ENCODE measurements at places on chromosomes 6 and 20. TPM values are rescaled to one million over a fixed set of nuclear protein-coding genes. Genes with fewer than 3 reads are reported as not detected.

The FAM162B gene
- 6.9 TPM for total RNA-seq

The HSD17B8 gene
- total RNA-seq = 13.5 TPM

The PRR18 gene
- 0.63 TPM for total RNA-seq

The MOG gene
- total RNA-seq = not detected

GRCh38 chr20:21640556-21640955 is 64.9 kb upstream of the PAX1 start:
- no peak for DNase-seq

DNA sequence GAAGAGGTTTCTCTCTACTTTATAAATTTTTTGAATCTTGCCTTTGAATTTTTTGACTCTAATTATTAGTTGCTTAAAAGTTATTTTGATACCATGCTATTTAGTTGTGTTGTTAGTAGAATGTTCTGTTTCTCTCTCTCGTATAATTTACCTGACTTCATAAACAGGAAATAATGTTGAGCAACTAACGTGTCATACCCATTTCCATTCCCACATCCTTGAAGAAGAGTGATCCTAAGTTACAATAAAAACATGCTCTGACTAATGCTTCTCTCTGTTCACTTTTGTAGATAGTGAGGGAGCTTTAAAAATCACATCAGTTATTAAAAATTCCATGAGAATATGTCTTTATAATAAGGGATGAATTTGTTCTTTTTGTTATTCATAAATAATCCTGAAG is 69.7 kb downstream of the SAMD5 start:
- DNase-seq = no peak

DNA sequence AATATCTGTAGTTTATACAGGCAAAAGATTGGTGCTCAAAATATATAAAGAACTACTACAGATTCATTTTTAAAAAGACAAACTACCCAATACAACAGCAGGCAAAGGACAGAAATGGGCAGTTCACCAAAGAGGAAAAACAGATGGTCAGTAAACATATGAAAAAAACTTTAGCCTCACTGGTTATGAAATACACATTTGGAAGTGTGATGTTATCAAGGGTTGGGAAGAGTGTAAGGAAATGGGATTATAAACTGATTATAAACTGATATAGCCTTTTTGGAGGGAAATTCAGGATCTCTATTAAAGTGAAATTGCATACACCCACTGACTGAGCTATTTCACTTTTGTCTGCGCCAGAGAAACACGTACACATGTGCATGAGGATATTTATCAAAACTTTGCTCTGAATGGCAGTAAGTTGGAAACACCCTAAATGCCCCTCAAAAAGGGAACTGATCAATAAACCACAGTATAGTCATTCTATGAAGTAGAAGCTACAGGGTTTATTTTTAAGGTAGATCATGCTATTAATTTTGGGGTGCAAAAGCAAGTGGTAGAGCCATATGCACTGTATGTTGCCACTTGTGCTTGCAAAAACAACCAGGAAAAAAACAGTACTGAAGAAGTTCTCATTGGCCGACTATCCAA is 32.2 kb upstream of the ARFGEF2 start:
- DNase-seq = no peak

GRCh38 chr6:108365478-108365877 is 70.6 kb downstream of the AFG1L start:
- no peak for DNase-seq

DNA sequence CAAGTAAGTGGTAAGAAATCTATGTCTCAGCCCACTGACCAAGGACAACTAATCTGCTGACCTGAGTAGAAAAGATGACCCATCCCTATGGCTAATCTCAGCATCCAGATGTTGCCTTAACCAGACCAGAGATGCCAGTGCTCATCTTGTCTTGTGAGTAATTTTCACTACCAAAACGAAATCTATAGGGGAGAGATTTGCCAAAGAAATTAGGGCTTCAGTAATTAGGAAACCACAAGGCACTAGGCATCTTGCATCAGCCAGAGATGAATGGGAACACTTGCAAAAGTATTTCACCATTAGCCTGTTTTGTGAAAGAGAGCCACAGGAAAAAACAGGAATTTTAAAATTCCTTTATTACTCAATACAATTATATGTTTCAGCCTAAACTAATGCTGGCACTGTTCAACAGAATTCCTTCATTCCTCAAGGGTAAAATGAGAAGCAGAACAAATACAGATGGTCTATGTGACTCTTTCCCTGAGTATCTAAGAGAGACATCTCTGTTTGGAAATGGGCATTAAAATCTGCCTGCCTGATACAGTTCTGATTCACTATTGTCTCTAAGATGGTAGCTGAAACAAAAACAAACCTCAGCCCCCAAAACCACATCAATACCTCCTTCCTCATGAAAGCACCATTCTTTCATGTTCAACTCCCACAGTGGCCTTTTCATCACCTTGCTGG is 87.8 kb downstream of the GMDS start:
- no peak for DNase-seq

DNA sequence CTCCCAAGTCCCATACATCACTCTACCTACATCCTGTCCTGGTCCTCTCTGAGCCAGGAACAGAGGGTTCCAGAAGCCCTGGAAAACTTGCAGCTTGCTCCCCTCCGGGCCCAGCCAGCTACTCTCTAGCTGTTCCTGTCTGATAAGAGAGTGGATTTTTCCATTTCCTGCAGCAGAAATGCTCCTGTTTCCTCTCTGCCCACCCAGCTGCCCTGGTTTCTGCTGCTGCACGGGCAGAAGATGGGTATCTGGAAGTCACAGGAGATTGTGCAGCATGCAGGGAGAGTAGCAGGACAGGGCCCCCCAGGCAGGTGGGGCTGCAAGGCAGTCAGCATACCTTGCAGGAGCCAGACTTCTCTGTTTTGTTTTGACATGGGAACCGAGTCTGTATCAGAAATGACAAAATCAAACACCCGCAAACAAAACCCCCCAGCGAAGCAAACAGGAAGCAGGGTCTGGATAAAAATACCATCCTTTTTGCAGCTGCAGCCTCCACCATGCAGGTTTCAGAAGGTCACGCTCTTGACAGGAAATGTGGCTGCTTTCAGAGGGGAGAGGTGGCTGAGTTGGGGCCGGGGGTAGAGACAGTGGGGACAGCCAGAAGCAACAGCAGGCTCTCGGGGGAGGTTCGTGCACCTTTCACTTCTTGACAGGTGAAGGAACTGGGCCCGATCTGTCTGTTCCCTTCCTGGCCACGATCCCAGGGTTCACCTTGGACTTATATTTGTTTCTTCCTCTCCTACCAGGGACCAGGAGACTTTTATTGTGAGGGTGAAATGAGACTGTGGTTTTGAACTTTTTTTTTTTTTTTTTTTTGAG is 50.8 kb upstream of the FAM83D start:
- DNase-seq = no peak
